ENCODE measurements at places on chromosomes 1 and 21. TPM values are rescaled to one million over a fixed set of nuclear protein-coding genes. Genes with fewer than 3 reads are reported as not detected.

- no peaks in the 10 kb centered on the region for H3K36me3 ChIP-seq
- no peak within 1 kb of the TSS for H3K27ac ChIP-seq
- H3K27me3 ChIP-seq = peaks cover 77% of the 10 kb centered on the region
- H3K4me3 ChIP-seq = peak within 1 kb of the TSS; percentile 73
These were observed at the start of gene F3 for GRCh38 chr1:94541246-94542087. Gene F3 (minus strand): TSS chr1:94541759. CDS start chr1:94541636, 123 bp downstream.

DNA sequence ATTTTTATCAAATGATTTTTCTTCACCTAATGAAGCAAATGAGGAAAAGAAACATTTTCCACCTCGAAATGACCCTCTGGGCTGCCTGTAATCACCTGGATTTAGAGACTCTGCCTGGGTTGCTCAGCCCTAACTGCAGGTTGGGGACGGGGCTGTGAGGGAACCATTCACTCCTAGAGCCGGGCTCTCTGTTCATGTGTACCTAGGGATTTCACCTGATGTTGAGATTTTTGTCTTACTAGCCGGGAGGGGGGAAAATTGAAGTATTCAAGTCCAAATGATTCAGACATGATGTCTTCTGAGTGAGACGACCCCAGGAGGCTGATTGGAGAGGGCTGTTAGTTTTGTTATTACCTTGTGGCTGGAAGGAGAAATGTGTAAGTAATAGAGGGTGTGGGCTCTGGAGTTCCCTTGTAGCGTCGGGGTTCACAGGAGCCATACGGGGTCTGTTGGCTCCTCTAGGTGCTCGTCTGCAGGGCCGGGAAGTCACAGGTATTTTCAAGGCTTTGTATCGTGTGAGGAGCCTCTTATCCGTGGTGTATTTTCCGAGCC, 42.3 kb upstream of the PWP2 start:
- H3K27me3 ChIP-seq = no peaks in the 10 kb centered on the region
- no peak for DNase-seq
- peak overlapping the region; percentile 97 for H3K27ac ChIP-seq
- H3K36me3 ChIP-seq = peaks cover 31% of the 10 kb centered on the region
- H3K4me1 ChIP-seq = peaks cover 31% of the 10 kb centered on the region
- peak overlapping the region; percentile 69 for H3K4me3 ChIP-seq

GRCh38 chr1:100213141-100213540, 35.1 kb upstream of the LRRC39 start:
- no peak for DNase-seq
- H3K36me3 ChIP-seq = peaks cover 26% of the 10 kb centered on the region
- no peak overlapping the region for H3K4me3 ChIP-seq
- H3K27ac ChIP-seq = no peak overlapping the region
- no peaks in the 10 kb centered on the region for H3K27me3 ChIP-seq

DNA sequence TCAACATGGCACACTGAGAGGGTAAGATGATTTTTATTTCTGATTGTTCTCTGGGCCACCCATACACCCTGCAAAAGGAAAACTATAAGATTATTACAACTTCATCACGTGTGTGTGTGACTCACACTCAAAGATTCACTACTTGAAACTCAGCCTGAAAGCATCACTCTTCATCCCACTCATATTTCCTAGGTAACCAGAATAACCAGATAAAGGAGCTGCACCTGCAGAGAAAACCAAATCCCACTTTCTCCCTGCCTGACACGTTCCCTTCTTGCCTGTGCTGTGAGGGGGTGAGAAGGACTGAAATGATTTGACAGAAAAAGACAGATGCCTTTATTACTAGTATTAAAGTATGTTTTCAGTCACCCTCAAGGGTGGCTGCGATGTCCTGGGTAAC, 131.6 kb downstream of the TGFBR3 start:
- H3K27me3 ChIP-seq = no peaks in the 10 kb centered on the region
- H3K4me3 ChIP-seq = no peak overlapping the region
- peaks cover 44% of the 10 kb centered on the region for H3K4me1 ChIP-seq
- H3K36me3 ChIP-seq = peaks cover 18% of the 10 kb centered on the region
- H3K27ac ChIP-seq = peak overlapping the region; percentile 56

GRCh38 chr21:33157303-33157702, 72.4 kb upstream of the IFNAR2 start:
- H3K4me3 ChIP-seq = no peak overlapping the region
- no peak for DNase-seq
- H3K27ac ChIP-seq = no peak overlapping the region
- H3K27me3 ChIP-seq = peaks cover 59% of the 10 kb centered on the region
- no peaks in the 10 kb centered on the region for H3K4me1 ChIP-seq

The PCSK9 gene
- total RNA-seq = 0.07 TPM

Measured in activated CD8-positive, alpha-beta memory T cell treated with anti-CD3 and anti-CD28 coated beads, Interleukin-2, amount 10 ng/mL, durations not matched to agents 7 days and 5 days (primary cell).